A549 treated with ZK216348 at 1 μM for 4 hours (cell line): ENCODE measurements at places on chromosomes 12 and 14. TPM values are rescaled to one million over a fixed set of nuclear protein-coding genes. Genes with fewer than 3 reads are reported as not detected.

The CFAP54 gene
- 1.3 to 1.6 TPM (median 1.4 TPM) in 5 replicates for total RNA-seq

The SUPT16H gene
- 99.3 to 122 TPM (median 100 TPM) in 5 replicates for total RNA-seq

The GPR137C gene
- total RNA-seq = 0.09 to 0.34 TPM (median 0.11 TPM) in 5 replicates

The ARL6IP4 gene
- 222 to 265 TPM (median 247 TPM) in 5 replicates for total RNA-seq

The SYNE3 gene
- 0.17 to 0.59 TPM (median 0.51 TPM) in 5 replicates for total RNA-seq

The ARHGDIB gene
- 1.5 to 2.1 TPM (median 1.9 TPM) in 5 replicates for total RNA-seq

The FGF6 gene
- not detected in 5 replicates for total RNA-seq

The CLEC6A gene
- total RNA-seq = not detected in 5 replicates

The SLC22A17 gene
- 5.4 to 8.1 TPM (median 6.9 TPM) in 5 replicates for total RNA-seq

The OTX2 gene
- not detected in 5 replicates for total RNA-seq

The DICER1 gene
- 18.7 to 22.9 TPM (median 19.9 TPM) in 5 replicates for total RNA-seq

The RDH16 gene
- total RNA-seq = 0.11 to 0.24 TPM (median 0.14 TPM) in 4 of 5 replicates, not detected in the other

The FERMT2 gene
- 31.7 to 54.9 TPM (median 44.3 TPM) in 5 replicates for total RNA-seq

The KERA gene
- not detected in 5 replicates for total RNA-seq

The ZFHX2 gene
- 0.85 to 1.8 TPM (median 1.3 TPM) in 5 replicates for total RNA-seq

The PTHLH gene
- total RNA-seq = 17.6 to 22.9 TPM (median 19.5 TPM) in 5 replicates

The MYF5 gene
- total RNA-seq = not detected in 5 replicates

The TAPBPL gene
- total RNA-seq = 2.4 to 3.8 TPM (median 3.7 TPM) in 5 replicates

The CRACR2A gene
- 1.1 to 1.6 TPM (median 1.2 TPM) in 5 replicates for total RNA-seq

The CHGA gene
- total RNA-seq = 0.93 to 2.2 TPM (median 1.5 TPM) in 5 replicates

The METTL3 gene
- total RNA-seq = 37.8 to 53.9 TPM (median 51.8 TPM) in 5 replicates

The NUAK1 gene
- 7.2 to 8.8 TPM (median 8.5 TPM) in 5 replicates for total RNA-seq

The TC2N gene
- 0.51 to 0.85 TPM (median 0.84 TPM) in 5 replicates for total RNA-seq

The FBXO33 gene
- 6.8 to 9.6 TPM (median 7.3 TPM) in 5 replicates for total RNA-seq

The ITGA7 gene
- total RNA-seq = 0.88 to 2.2 TPM (median 1.7 TPM) in 5 replicates

The CLEC9A gene
- not detected in 5 replicates for total RNA-seq

The LRRC10 gene
- total RNA-seq = not detected in 5 replicates

The SERPINA12 gene
- not detected in 5 replicates for total RNA-seq

The TMEM229B gene
- 0.15 to 0.24 TPM (median 0.18 TPM) in 5 replicates for total RNA-seq

The CACNA1C gene
- total RNA-seq = 0.09 to 0.11 TPM in 2 of 5 replicates, not detected in the others

The HSPB8 gene
- total RNA-seq = 13.4 to 18.4 TPM (median 14.9 TPM) in 5 replicates

The LRFN5 gene
- 0.04 TPM in 1 of 5 replicates, not detected in the others for total RNA-seq

The OSGEP gene
- total RNA-seq = 19.0 to 28.9 TPM (median 25.5 TPM) in 5 replicates

The SERPINA3 gene
- 10.4 to 12.3 TPM (median 11.0 TPM) in 5 replicates for total RNA-seq

The TAS2R14 gene
- 0.47 to 0.77 TPM (median 0.56 TPM) in 5 replicates for total RNA-seq

The KRT85 gene
- total RNA-seq = not detected in 5 replicates

The TAS2R13 gene
- total RNA-seq = not detected in 5 replicates

The PRB2 gene
- not detected in 5 replicates for total RNA-seq

The KCNC2 gene
- total RNA-seq = not detected in 5 replicates

The GARIN6 gene
- not detected in 5 replicates for total RNA-seq

The SNAPC1 gene
- total RNA-seq = 10.9 to 20.7 TPM (median 14.6 TPM) in 5 replicates

The KCNK13 gene
- 0.09 to 0.26 TPM (median 0.18 TPM) in 4 of 5 replicates, not detected in the other for total RNA-seq

The TAS2R43 gene
- total RNA-seq = not detected in 5 replicates

The ABCC9 gene
- not detected in 5 replicates for total RNA-seq

The SALL2 gene
- total RNA-seq = 0.61 to 1.1 TPM (median 0.87 TPM) in 5 replicates

The GALNT9 gene
- 2.2 to 6.4 TPM (median 5.7 TPM) in 5 replicates for total RNA-seq

The TAS2R42 gene
- total RNA-seq = not detected in 5 replicates

The RNASE11 gene
- total RNA-seq = not detected in 5 replicates

The SDSL gene
- 17.6 to 33.8 TPM (median 26.2 TPM) in 5 replicates for total RNA-seq

The ARHGAP9 gene
- total RNA-seq = 0.53 to 1.2 TPM (median 0.91 TPM) in 4 of 5 replicates, not detected in the other

The PLEKHD1 gene
- total RNA-seq = 0.05 TPM in 2 of 5 replicates, not detected in the others
